ENCODE measurements at places on chromosomes 16 and 17.

GRCh38 chr17:2157675-2158395 is 102.9 kb downstream of the HIC1 start:
- DNase-seq, result no peak

DNA sequence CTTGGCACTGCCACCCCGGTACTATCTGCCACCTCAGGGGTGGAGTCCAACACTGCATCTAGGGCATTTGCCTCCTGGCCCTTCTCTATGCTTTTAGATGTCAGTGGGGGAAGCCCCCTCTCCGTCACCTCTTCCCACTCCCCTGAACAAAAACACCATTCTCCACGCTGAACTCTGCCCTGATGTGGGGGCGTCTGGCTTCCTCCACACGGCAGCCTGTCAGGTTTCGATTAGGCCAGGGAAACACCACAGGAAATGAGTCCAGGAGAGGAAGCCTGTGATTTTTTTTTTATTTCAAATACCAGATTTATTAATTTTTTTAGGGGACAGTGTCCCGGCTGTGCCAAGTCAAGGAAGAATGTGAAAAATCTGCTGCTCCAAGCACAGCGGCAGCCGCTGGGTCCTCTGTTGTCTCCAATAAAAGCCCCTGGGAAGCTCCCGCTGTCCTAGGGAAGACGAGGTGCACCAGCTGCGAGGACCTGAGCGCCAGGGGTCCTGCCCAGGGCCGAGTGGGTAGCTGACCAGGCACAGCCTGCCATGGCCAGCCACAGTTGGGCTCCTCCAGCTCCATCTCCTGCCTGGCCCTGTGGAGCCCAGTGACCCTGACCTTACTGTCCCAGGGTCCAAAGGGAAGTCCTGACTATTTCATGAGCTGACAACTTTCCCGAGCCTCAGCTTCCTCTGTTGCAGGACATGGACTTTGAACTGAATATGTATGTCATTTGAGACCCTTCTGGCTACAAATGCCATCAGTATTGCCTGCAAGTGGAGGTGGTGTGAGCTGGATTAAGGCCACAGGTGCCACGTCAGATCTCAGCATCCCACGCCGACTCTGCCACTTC is 336.7 kb downstream of the FOXL1 start:
- no peak for DNase-seq

DNA sequence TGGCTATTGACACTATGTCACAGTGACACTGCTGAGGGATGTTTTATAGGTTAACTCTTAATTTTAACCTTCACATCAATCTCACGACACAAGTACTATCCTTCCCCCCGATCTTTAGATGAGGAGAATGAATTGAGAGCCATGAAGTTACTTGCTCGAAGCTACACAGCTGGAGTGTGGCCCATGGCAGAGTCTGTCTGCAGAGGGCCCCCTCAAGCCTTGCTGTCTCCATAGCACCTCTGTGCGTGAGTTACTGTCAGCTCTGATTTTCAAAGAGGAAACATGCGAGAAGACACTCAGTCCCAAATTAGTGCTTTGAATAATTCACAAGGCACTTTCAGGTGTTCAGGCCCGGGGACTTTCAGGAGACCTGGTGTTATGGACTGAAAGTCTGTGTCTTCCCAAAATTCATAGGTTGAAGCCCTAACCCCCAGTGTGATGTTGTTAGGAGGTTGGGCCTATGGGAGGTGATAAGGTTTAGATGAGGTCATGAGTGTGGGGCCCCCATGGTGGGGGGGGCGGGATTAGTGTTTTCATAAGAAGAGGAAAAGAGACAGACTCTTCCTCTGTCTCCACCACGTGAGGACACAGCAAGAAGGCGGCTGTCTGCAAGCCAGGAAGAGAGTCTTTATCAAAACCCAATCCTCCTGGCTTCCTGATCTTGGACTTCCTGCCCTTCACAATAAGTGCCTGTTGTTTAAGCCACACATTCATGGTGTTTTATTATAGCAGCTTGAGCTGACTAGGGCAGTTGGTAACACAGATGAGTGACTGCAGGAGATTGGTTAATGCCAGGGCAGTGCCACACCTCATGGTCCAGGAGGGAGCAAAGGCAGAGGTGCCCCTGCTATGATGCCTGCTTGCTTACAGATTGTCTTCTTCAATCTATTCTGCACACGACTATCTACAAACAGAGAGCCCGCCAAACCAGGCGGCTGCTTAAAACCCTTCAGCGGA is 281.8 kb downstream of the HAPSTR1 start:
- no peak for DNase-seq

DNA sequence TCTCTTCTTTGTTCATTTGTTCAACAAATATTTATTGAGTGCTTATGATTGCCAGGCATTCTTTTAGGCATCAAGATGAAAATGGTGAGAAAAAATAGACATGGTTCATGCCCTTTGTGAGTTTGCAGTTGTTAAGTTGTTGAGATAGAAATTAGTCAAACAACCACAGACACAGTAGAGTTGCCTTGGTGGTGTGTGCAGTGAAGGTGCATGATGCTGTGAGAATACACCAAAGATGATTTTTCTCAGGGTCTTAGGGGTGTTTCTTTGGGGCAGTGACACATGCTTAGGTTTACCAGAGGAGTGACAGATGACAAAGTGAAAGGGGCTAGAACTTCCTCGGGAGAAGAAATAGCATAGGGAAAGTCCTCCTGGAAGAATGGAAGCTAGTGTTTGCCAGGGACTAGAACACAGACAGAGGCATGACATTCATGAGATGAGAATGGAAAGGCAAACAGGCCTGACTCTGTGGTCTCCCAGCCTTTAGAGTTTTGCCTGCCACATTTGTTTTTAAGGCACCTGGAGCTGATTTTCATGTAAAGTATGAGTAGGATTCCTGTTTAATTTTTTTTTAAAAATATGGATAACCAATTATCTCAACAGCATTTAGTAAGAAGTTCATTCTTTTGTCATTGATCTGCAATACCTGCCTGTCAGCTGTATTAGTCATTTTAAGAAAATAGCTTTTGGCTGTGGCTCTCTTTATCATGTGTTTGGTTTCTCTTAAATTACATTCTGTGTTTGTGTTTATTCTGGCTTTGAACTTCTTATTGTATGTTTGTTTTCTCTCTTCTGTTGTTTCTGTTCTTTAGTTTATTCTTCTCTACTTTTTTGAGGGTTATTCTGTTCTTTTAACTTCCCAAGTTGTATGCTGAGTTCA is 36.6 kb downstream of the CYLD start:
- no peak for DNase-seq

GRCh38 chr16:54437401-54437800 is 150.8 kb upstream of the IRX3 start:
- no peak for DNase-seq

DNA sequence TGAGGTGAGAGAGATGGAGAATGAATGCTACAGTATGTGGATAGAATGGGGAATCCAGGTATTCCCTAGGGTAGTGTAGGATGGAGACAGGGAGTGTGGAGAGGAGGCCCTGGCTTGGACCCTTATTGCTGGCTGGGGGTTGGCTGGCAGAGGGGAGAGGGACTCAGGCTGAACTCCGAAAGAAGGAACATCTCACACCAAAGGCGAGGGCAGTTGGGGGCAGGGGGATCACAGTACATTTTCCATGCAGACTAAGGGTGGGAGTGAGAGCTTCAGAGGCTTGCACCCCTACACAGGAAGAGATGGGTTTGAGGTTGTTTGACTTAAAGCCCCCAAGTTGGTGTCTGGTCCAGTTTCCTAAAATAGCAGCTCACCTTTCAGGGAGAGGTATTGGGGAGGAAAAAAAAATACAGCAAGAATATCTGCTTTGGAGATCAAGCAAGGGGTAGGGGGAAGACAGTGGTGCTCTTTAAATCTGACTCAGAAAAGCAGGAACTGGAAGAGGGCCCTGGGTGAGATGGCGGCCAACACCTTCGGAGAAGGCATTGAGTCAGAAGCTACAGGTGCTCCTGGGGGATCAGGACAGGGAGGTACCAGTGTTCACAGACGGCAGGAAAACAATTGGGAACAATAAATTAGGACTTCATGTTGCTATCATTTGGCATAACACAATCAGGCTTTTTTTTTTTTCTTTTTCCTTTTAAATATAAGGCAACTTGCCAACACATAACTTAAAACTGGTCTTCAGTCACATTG is 12.4 kb downstream of the TRAF4 start:
- DNase-seq, result no peak

GRCh38 chr17:8048236-8048635 is 9.4 kb downstream of the ALOX15B start:
- no peak for DNase-seq

DNA sequence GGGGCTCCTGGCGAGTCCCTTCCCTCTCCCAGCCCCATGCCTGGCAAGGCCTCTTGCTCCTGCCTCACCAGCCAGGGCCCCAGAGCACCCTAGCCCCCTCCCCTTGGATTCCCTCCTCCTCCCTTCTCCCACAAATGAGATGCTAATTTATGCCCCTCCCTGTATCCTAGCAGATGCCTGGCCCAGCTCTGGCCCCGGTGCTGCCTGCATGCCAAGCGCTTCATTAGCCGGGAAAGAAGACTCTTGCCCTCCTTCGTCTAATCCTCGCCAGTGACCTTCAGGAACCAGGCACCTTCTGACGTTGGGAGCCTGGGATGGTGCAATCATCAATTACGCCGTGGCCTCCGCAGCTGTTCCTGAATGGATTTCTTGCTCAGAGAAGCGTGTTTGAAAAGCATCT is 127.8 kb downstream of the SDK2 start:
- no peak for DNase-seq

GRCh38 chr16:60642956-60643355 is 1393.3 kb downstream of the CDH8 start:
- DNase-seq, result no peak

- DNase-seq, result no peak
These were observed 36.7 kb downstream of the KIAA0753 start for GRCh38 chr17:6603744-6604325.

DNA sequence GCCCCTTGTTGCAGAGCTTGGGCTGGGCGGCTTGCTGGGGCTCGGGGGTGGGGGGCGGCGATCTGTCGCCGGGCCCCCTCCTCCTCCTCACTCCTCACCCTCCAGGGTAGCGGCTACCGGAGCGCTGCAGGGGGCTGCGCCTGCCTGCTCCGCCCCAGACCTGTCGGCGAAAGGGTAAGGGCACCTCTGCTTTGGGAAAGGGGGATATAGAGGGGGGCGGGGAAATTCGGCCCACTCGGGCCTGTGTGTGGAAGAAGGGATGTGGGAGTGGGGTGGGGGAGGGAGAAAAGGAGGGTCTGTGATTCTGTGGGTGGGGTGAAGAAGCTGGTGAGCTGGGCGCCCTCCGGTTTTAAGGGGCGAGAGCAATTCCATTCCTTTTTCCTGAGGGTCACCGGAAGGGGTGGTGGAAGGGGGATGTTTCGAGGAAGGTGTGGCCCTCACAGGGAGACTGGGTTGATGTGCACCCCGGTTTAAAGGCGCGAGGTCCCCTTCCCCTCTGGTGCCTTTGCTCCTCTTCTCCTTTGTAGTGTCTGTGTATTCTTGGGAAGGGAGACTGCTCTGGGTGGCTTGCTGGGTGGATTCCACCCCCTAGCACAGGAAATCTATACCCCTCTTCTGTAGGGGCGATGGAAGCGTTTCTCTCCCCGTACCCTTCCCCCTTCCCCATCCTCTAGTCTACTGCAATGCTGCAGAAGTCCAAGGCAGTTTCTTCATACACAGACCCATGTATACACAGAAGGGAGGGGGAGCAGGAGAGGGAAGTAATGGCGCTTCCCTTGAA is 878 bp downstream of the TAOK1 start:
- DNase-seq, result no peak

DNA sequence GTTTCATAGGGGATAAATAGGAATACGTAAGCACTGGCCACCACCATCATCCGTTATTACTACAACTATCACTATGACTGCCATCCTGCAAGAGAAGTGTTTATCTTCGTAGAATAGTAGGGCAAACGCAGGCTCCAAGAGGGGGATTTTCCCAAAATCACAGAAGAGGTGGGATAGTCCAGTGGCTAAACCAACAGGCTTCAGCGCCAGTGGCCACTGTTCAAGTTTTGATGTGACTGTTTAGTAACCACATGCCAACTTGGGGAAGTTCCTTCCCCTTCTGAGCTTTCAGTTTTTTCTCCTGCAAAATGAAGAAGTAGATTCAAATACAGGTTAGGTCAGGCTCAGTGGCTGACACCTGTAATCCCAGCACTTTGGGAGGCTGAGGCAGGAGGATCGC is 60.7 kb upstream of the GRIN2A start:
- no peak for DNase-seq

DNA sequence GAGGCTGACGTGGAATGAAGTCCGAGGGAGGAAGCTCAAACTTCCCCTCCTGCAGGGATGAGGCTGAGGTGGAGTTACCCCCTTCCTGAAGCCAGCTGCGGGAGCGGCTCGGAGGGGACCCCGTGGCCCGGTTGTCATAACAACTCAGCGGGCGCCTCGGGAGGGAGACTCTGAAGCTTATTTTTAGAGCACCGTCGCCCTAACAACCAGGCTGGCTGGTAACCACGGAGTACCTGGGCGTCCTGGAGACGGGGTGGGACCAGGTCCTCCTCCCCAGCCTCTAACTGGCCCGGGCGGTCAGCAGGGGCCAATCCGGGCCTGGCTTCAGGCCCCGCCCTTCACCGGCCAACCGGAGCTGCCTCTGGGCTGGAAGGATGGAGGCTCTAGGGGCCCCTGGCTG is 27.7 kb downstream of the NECAB2 start:
- DNase-seq, result no peak

GRCh38 chr16:8819411-8820034 is 21.9 kb downstream of the PMM2 start:
- no peak for DNase-seq

GRCh38 chr17:70086516-70086915 is 11.5 kb downstream of the KCNJ16 start:
- no peak for DNase-seq

DNA sequence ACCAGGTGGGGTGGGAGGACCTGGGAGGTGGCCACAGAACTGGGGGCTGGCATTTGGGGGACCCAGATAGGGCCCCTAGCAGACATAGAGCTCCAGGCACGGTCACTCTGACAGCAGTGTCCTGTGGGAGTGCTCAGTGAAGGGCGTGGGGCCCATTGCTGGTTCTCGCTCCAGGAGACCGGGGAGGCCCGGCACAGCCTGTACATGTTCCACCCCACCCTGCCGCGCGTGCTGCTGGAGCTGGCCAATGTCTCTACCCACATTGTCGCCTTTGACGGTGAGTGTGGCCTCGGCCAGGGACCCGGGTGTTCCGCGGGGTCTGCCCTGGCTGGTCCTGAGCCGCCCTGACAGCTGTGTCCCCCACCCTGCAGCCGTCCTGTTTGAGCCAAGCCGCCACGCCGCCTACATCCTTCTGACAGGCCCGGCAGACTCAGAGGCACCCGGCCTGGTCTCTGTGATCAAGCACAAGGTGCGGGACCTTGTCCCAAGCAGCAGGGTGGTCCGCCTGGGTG is 11.2 kb downstream of the RGS11 start:
- no peak for DNase-seq

GRCh38 chr17:57442401-57442823 is 186.1 kb downstream of the MSI2 start:
- DNase-seq, result no peak

GRCh38 chr16:49937886-49938285 is 82.0 kb upstream of the ZNF423 start:
- DNase-seq, result no peak

DNA sequence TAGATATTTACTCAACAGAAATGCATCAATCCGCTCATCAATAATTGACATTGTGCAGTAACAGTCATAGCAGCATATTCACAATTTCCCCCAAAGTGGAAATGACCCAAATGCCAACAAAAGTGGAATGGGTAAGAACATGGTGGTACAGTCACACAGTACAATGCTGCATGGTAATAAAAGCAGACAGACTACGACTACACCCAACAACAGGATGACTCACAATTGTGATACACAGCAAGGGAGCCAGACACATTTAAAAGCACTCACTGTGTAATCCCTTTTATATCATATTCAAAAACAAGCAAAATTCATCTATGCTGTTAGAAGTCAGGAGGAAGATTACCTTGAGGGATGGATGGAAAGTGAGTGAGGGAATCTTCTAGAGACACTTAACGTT is 76.5 kb upstream of the NUDT7 start:
- DNase-seq, result no peak

- no peak for DNase-seq
These were observed 700 bp downstream of the CCDC43 start for GRCh38 chr17:44688675-44689476.

Data from stimulated activated CD8-positive, alpha-beta memory T cell treated with anti-CD3 and anti-CD28 coated beads, Interleukin-7, amount 100 ng/mL, for 24 hours (primary cell).